ENCODE measurements at places on chromosomes 1 and 21.

GRCh38 chr1:201902198-201902597 lies 13.5 kb downstream of the SHISA4 start:
- peaks cover 42% of the 10 kb centered on the region for H3K27me3 ChIP-seq
- no peak for DNase-seq

DNA sequence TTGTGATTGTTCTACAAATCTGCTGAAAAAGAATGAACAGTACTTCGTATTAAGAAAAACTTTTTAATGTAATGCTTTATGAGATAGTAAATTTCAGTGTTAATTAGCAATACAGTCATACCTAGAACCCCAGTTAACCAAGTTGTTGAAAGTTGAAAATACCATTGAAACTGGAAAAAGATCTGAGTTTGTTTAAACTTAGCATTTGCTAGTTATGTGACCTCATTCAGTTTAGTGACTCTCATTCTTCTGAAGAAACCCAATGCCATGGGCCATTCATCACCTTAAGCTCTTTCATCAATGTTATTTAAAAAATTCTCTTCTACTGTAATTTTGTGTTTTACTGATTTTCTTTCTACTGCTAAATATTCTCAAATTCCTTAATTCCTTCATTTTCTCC lies 20.2 kb downstream of the RCOR3 start:
- no peak for DNase-seq
- no peak overlapping the region for H3K4me3 ChIP-seq
- H3K27ac ChIP-seq: no peak overlapping the region
- H3K36me3 ChIP-seq: peaks cover 25% of the 10 kb centered on the region

- peaks cover 19% of the 10 kb centered on the region for H3K36me3 ChIP-seq
- no peak for DNase-seq
- H3K27ac ChIP-seq: no peak overlapping the region
- H3K27me3 ChIP-seq: no peaks in the 10 kb centered on the region
- no peak overlapping the region for H3K4me3 ChIP-seq
Measured at GRCh38 chr1:85681087-85681486, 27.1 kb downstream of the ZNHIT6 start.

DNA sequence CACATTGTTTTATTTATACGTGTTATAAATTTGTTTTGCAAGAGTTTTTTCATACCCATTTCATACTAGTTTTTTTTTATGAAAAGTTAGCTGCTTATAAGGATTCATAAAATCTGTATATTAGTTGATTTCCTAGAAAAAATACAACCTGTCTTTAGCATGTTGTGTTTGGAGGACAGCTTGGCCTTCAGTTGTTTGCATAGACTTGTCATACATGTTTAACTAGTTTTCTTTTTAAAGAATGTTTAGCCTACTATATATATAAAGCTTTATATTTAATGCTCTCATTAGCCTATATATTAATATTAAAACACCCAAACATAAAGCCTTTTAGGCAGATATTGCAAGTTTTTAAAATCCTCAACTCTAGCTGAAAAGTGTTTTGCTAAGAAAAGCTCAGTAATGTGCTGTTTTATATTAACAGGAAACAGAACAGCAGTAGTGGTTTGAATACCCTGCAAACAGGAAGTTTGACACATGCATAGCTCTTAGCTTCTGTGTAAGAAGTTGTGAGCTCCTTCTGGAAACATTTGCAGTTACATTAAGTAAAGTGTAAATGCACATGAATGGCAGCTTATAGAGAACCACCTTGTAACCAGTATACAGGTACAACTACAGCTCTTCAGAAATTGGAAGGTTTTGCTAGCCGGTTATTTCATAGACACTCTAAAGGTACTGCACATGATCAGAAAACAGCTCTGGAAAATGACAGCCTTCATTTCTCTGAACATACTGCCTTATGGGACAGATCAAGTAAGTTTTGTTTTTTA lies at the start of gene PRKACB:
PRKACB (plus strand) TSS at position 476 of the 770 bp plus-strand sequence; CDS start at position 567, 91 bp downstream.
- H3K36me3 ChIP-seq: peaks cover 11% of the 10 kb centered on the region
- H3K27me3 ChIP-seq: no peaks in the 10 kb centered on the region
- DNase-seq: peak; percentile 21
- peaks cover 36% of the 10 kb centered on the region for H3K4me1 ChIP-seq
- peak within 1 kb of the TSS; percentile 97 for H3K27ac ChIP-seq

GRCh38 chr1:229430761-229431283 lies 3.1 kb downstream of the ACTA1 start:
- H3K27ac ChIP-seq: peak overlapping the region; percentile 47
- peak overlapping the region; percentile 61 for H3K4me3 ChIP-seq
- H3K4me1 ChIP-seq: peaks cover 25% of the 10 kb centered on the region
- H3K36me3 ChIP-seq: peaks cover 4% of the 10 kb centered on the region

GRCh38 chr1:2032737-2033136 lies 13.6 kb downstream of the GABRD start:
- no peak overlapping the region for H3K27ac ChIP-seq
- no peak for DNase-seq
- no peaks in the 10 kb centered on the region for H3K4me1 ChIP-seq
- H3K4me3 ChIP-seq: no peak overlapping the region
- peaks cover 4% of the 10 kb centered on the region for H3K27me3 ChIP-seq
- H3K36me3 ChIP-seq: no peaks in the 10 kb centered on the region

DNA sequence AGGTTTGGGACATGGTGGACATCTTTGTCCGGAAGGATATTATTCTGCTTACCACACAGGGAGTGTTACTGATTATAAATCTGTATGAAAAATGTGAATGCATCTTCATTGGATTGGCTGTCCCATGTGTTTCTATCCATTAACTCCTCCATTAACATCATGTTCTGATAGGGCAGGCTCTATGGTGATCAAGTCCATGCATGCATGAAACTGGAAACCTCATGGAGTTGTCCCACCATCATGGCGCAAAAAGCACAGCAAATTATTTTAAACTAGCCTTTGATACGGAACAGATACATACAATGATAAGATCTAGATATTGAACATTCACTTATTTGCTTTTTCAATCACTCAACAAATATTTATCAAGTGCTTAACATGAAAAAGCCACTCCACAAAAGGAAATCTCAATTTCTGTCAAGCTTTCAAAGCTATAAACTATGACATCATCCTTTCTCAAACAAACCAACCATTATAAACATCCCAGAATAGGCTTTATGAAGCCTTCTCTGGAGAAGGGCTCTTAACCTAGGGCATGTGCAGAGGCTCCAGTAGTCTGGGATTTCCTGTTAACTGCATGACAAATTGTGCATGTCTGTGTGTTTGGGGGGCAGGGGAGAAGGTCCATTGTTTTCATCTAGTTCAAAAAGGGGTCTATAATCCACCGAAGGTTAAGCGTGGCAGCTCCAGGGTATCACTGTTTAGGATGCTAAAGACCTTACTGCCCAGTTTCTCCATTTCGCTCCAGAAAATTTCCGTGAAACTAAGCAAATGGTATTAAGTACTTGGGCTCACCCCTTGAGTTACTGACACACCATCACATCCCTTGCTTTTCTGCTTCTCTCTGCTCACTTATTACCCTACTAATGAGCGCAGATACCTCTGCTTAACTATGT lies 46.1 kb downstream of the ADAMTS1 start:
- no peak for DNase-seq
- no peak overlapping the region for H3K27ac ChIP-seq
- H3K4me1 ChIP-seq: no peaks in the 10 kb centered on the region
- H3K36me3 ChIP-seq: no peaks in the 10 kb centered on the region
- no peaks in the 10 kb centered on the region for H3K27me3 ChIP-seq

- no peak for DNase-seq
- no peaks in the 10 kb centered on the region for H3K27me3 ChIP-seq
- H3K4me1 ChIP-seq: peaks cover 3% of the 10 kb centered on the region
- peaks cover 69% of the 10 kb centered on the region for H3K36me3 ChIP-seq
- H3K27ac ChIP-seq: no peak overlapping the region
- H3K4me3 ChIP-seq: no peak overlapping the region
Measured at GRCh38 chr1:55120538-55120937, 81.2 kb downstream of the PCSK9 start.

GRCh38 chr1:92853299-92853698 lies 21.5 kb downstream of the RPL5 start:
- no peak for DNase-seq
- H3K27me3 ChIP-seq: no peaks in the 10 kb centered on the region
- no peak overlapping the region for H3K4me3 ChIP-seq

DNA sequence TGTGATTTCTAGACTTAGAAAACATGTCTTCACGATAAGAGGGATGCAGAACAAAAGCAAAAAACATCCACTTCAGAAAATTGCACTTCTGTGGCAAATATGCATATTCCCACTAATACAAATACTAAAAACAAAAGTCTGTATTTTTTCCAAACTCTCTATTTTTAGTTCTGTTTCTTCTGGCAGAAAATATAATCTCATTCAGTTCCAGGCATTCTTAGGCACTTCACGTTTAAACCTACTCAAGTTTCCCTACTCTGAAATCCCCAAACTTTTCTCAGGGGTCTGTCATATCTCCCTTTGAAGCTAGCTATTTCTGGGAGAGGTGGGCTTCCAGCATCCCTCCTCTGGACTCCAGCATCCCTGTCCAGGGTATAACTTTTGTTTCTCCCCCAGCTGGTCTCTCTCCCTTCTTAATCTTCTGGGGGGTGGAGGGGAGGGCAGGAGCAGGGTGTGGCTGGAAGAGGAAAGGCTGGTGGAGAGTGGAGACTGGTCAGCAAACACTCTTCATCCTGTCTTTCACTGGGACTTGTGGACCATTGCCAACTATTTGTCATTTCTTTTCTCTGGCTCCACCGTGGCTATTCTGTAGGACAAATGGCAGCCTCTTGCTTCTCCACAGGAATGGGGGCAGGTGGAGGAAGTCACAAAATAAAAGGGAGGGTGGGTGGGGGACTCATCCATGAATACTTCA lies 19.6 kb upstream of the NCF2 start:
- no peaks in the 10 kb centered on the region for H3K36me3 ChIP-seq
- H3K27me3 ChIP-seq: peaks cover 47% of the 10 kb centered on the region
- no peaks in the 10 kb centered on the region for H3K4me1 ChIP-seq
- no peak for DNase-seq
- H3K27ac ChIP-seq: no peak overlapping the region
- H3K4me3 ChIP-seq: no peak overlapping the region

DNA sequence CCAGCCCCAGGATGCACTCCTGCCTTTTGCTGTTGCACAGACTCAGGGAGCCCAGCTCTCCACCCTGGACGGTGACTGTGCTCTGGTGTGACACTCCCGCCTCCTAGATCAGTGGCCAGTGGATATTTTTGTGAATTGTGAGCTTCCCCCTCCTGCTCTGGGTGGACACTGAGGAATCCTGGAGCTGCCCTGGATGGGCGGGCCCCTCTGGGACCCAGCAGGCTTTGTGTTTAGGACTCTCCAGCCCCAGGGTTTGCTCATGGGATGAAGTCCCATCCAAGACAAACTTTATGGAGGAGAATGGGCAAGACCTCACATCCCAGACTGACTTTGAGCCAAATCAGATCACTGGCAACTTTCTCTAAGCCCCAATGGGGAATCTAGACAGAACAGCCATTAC lies 16.1 kb downstream of the SLC6A9 start:
- H3K4me3 ChIP-seq: no peak overlapping the region
- H3K4me1 ChIP-seq: peaks cover 5% of the 10 kb centered on the region
- H3K36me3 ChIP-seq: no peaks in the 10 kb centered on the region
- DNase-seq: no peak
- H3K27me3 ChIP-seq: no peaks in the 10 kb centered on the region

DNA sequence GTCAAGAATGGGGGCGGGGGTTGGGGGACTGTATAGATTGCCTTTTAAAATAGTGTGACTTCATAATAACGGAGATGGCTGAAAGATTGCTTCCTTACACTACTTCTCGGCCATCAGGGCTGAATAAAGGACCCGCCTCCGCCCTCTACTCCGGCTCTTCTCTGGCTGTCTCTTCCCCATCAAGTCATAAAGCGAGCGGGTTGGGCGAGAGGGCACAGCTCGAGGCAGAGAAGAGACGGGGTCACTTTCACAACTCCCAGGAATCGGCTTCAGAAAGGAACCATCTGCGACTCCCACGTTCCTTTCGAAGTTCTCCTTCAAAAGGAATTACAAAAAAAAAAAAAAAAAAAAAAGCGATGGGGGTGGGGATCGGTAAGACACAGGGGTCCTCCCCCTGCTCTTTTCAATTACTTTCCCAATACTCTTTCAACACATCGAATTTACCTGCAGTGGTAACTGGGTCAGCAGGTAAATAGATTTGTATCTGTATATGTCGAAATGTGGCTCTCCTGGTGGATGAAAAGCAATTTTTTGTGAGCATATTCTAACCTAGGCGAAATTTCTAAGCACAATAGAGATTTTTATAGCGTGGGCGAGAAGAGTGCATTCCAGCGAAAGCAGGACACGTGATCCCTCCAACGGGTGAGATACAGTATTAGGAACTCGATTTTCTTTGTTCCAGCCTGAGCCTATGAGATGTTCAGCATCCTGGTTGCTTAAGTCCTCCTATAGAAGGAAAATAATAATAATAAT lies 2.0 kb downstream of the LRRC7 start:
- peaks cover 1% of the 10 kb centered on the region for H3K36me3 ChIP-seq
- peaks cover 8% of the 10 kb centered on the region for H3K4me1 ChIP-seq
- H3K27ac ChIP-seq: no peak overlapping the region
- peaks cover 47% of the 10 kb centered on the region for H3K27me3 ChIP-seq
- DNase-seq: no peak

DNA sequence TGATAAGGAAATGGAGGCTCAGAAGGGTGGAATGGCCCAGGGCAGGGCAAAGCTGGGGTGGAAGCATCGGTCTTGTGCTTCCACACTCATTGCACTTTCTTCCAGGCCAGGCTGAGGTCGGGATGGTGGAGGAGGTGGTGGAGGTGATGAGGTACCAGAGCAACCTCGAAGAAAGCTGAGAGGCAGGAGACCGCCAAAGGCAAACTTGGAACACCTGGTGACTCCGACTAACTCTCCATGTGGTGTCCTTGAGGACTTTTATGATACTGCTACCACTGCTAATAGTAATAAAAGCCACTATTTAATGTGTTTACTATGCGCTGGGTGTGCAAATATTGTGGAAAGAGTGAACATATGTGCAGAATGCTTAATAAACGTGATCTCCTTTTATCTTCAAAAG lies 16.9 kb upstream of the BTG2 start:
- H3K27me3 ChIP-seq: no peaks in the 10 kb centered on the region
- no peaks in the 10 kb centered on the region for H3K36me3 ChIP-seq
- DNase-seq: no peak
- peaks cover 75% of the 10 kb centered on the region for H3K4me1 ChIP-seq
- peak overlapping the region; percentile 61 for H3K4me3 ChIP-seq
- H3K27ac ChIP-seq: peak overlapping the region; percentile 100

- no peak overlapping the region for H3K27ac ChIP-seq
- no peaks in the 10 kb centered on the region for H3K36me3 ChIP-seq
- no peak for DNase-seq
- peaks cover 35% of the 10 kb centered on the region for H3K27me3 ChIP-seq
- H3K4me1 ChIP-seq: peaks cover 12% of the 10 kb centered on the region
- H3K4me3 ChIP-seq: no peak overlapping the region
Measured at GRCh38 chr1:236495467-236496112, 28.2 kb upstream of the LGALS8 start.

DNA sequence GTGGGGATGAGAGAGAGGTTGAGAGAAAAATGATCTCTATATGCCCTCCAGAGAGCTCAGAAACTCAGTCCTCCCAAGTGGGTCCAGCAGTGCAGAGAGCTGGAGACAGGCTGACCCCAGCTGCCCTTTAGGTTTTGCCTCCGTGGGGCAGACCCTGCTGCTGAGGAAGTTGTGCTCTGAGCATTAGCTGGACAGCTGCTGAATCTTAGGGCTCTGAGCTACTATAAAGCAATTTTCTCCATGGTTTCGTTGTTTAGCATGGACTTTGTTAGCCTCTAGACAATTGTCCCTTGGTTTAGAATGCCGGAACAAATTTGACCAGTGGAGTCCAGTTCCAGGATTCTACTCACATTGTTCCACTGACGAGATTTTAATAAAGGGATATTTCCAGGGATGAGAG lies 22.1 kb downstream of the BATF3 start:
- DNase-seq: no peak
- H3K4me1 ChIP-seq: peaks cover 17% of the 10 kb centered on the region
- no peaks in the 10 kb centered on the region for H3K36me3 ChIP-seq
- no peak overlapping the region for H3K4me3 ChIP-seq

- peaks cover 35% of the 10 kb centered on the region for H3K4me1 ChIP-seq
- H3K27me3 ChIP-seq: peaks cover 7% of the 10 kb centered on the region
- DNase-seq: peak; percentile 64
- H3K4me3 ChIP-seq: no peak overlapping the region
- no peaks in the 10 kb centered on the region for H3K36me3 ChIP-seq
Measured at GRCh38 chr1:235954306-235955283, 87.9 kb upstream of the LYST start.
